ENCODE measurements at places on chromosomes 3 and 15.

GRCh38 chr3:54760201-54760600, 167.7 kb downstream of the LRTM1 start:
- no peak for DNase-seq

DNA sequence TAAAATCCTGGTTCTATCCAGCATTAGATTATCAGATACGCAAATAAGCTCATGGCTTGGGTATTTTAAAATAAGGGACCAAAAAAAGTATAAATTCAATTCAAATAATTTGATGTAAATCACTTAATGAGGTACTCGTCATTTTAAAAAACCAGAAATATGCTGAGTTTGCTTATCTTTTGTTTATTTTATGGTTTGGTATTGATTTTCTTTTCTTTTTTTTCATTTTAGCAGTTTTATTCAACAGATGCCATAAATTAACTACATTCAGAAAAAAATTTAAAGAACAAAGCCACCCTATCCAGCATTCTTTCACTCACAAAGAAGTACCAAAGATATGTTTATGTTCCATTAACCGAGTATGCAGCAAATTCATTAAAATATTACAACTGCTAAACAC, 22.6 kb downstream of the DENND4A start:
- DNase-seq = no peak

DNA sequence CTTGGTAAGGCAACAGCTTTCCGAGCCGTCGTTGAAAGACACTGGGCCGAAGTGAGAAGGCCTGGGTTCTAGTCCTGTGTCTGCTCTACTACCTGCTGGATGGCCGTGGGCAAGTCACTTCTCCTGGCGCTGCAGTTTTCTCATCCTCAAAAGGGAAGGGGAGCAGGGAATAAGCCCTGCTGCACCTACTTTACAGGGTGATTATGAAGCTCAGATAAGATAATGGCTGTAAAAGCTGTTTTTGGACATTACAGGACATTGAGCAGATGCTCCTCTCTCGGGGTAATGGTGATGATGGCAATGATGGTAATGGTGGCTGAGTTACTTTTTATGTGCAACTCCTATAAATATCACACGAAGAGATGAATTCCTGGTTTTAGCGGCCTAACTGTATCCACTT, 152.6 kb downstream of the FAM43A start:
- DNase-seq = no peak

DNA sequence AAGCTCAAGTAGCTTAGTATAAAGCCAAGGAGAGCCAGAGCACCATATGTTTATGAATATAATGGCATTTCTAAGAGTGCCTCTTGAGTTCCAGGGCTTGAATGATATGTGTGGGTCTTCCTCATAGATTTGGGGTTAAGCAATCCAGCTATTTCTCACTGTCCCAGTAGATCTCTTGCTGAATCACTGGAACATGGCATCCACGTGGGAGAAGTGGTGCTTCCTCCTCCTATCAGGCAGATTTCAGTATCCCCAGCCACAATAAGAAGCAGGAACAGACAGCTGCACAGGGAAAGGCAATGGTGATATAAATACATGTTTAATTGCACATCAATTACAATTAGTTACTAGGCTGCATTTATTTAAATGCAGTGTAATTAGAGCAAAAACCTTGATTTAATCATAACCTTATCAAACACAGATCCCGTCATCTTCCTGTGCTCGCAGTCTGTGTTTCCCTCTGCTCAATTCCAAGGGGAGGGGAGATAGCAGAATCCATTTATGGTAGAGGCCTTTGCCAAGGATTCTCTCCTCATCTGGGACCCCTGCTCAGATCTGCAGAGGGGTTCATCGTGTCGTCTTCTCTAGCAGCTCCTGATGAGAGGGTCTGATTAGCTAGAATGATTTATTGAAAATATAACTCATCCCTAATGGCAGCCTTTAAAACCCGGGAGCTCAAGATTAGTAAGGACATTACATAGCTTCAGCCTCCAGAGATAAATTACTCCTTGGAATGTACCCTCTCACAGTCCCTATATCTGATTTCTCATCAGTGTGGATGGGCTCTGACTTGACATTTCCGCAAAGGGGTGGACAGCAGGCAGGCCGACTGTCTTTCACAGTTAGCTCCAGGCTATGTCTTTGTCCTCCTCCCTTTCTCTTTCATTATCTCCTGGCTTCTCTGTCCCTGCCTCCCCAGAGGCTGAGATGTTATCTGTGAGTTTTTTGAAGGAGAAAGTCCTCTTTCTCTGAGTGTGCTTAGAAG, 775.9 kb downstream of the AGBL1 start:
- no peak for DNase-seq

DNA sequence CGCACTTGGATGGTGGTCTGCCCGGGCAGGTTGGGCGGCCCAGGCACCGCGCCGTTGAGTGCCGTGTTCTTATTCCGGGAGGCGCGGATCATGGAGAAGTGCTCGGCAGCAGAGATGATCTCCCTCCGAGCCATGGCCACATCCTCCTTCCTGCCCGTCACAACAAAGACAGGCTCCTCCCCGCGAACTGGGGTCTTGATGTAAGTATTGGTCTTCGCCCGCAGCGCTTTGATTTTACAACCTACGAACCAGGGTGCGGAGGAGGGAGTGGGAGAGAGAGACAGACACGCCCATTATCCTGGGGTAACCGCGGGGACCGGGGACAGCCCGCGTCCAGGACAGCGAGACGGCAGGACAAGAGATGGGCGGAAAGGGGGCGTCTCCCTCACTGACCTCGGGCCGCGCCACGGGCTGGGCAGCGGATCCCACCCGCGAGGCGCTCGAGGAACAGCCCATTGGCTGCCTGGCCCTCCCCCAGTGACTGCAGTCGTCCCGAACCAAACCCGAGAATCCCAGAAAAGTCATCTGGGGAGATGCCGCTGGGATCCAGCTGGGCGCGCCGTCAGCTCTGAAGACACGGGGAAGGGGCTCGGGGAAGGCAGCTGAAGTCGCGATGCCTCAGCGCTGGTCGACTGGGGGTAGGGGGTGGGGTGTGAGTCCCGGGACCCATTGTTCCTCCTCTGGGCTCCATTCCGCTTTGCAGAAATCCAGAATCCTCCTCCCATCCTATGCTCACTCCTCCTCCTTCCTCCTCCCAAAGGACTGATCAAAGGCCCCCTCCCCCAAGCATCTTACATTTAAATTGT, 1.2 kb downstream of the MEX3B start:
- peak; percentile 71 for DNase-seq

DNA sequence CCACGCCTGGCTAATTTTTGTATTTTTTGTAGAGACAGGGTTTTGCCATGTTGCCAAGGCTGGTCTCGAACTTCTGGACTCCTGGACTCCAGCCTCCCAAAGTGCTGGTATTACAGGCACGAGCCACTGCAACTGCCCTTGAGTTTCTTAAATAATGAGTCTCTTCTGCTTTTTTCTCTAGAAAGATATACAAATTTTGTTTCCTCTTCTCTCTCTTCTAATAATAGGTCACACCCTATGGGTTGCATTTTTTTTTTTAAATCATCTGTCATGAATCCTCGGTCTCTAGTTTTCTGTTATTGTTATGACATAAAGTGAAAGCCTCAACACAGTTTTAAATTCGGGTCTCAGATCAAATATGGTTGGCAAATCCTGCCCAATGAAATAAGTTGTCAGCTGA, 111.2 kb downstream of the IL12A start:
- DNase-seq = no peak

DNA sequence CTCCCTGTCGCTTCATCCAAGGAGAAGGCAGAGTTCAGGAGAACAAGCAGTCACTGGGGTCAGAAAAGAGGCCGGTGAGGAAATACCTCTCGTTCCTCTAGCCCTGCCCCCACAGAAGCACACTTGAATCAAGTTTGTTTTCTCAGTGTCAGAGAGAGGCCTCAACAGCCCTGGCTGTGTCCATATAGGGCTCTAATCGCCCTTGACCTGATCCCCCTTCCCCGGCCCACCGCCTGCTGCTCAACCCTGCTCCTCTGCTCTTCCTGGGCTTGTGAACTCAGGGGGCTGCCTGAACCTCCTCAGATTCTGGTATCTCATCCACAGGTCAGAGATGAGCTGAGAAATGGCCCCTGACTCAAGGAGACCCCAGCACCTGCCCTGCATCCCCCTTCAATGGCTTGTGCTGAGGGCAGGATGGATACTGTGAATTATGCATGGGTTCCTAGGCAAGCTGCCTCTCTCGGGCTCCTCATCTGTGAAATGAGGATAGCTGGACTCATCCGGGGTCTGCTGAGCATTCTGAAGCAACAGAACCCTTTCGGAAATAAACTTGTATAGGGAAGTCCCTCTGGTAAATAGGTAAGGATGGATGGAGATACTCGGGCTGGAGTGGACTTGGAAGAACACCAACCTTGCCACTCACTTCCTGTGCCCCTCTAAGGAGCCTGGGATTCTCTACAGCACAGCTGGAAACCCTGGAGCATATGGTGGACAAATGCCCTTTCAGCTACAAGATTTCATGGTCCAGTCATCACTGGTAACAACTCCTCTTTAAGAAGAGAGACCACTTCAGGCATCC, 147.5 kb downstream of the STT3B start:
- no peak for DNase-seq
